ENCODE measurements at places on chromosomes 5 and 9. TPM values are rescaled to one million over a fixed set of nuclear protein-coding genes. Genes with fewer than 3 reads are reported as not detected.

DNA sequence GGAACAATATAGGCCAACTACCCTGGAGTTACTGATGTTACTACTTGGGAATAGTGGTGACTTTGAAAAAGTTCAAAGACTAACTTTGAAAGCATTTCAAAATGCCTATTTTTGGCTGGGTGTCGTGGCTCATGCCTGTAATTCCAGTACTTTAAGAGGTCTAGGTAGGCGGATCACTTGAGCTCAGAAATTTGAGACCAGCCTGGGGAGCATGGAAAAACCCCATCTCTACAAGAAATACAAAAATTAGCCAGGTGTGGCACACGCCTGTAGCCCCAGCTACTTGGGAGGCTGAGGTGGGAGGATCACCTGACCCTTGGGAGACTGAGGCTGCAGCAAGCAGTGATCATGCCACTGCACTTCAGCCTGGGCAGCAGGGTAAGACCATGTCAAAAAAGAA is 105.3 kb downstream of the ARRDC3 start:
- H3K36me3 ChIP-seq = no peaks in the 10 kb centered on the region
- H3K4me3 ChIP-seq = no peak overlapping the region
- peaks cover 34% of the 10 kb centered on the region for H3K4me1 ChIP-seq
- no peak overlapping the region for H3K27ac ChIP-seq
- no peaks in the 10 kb centered on the region for H3K27me3 ChIP-seq

DNA sequence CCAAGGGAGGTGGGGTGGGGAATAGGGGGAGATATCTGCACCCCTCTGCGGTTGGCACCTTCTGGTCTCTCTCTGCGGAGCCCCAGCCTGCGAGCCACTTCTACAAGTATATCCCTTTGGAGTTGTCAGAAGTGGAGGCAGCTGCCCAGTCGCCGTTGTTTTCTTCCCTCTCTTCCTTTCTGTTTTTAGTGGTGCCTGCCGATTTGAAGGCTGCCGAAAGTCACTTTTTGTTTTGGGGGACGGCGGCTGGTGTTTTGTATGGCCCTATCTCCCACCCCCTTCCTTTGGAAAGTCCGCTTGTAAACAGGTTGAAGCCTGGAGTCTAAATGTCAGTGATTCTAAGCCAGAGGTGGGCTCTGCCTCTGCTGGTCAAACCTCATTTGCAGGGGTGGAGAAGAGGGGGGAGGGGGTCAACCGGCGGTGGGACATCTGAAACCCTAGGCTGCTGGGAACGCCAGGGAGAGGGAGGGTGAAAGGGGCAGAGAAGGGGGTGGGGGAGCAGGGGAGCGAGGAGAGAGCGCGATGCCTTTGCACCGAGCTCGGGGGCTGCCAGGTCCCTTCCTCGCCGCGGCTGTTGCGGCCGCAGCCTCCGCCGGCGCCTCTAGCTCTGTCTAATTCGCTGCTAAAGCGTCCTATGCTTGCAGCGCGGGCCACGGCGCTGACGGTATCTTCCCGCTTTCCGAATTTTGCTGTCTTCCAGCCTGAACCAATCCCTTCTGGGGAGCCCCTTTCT is at the start of gene FGF10:
Gene FGF10 (minus strand): TSS at position 331 of the 733 bp plus-strand sequence. CDS start 738 bp downstream, outside the sequence.
- H3K4me3 ChIP-seq = peak within 1 kb of the TSS; percentile 57
- H3K36me3 ChIP-seq = no peaks in the 10 kb centered on the region
- DNase-seq = no peak
- peaks cover 21% of the 10 kb centered on the region for H3K4me1 ChIP-seq
- peak within 1 kb of the TSS; percentile 67 for H3K27ac ChIP-seq
- no peaks in the 10 kb centered on the region for H3K27me3 ChIP-seq

The C5orf58 gene
- total RNA-seq = 6.5 TPM

The PCDHB3 gene
- total RNA-seq = 1.1 TPM

- H3K27ac ChIP-seq = no peak overlapping the region
- H3K4me1 ChIP-seq = no peaks in the 10 kb centered on the region
- no peak overlapping the region for H3K4me3 ChIP-seq
- no peak for DNase-seq
- H3K27me3 ChIP-seq = no peaks in the 10 kb centered on the region
Observed at GRCh38 chr5:3424946-3425345, 170.7 kb upstream of the IRX1 start.

The PCDHAC1 gene
- 5.4 TPM for total RNA-seq

DNA sequence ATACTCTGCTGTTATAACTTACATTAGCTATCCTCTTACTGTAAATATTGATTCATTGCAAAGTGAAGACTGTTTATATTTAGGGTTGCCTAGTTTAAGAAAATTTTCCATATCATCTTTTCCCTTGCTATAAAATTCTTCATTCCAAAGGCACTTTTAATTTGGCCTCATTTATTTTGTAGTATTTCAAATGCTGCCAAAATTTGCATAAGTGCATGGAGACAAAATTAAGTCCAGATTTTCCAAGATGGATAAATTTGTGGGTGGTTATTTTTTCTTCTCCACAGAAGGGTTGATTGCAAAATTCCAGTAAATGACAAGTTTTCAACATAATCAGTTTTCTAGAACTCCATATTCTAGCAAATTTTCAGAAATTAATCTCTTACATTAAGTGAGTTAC is 141.5 kb upstream of the MTAP start:
- H3K27ac ChIP-seq = no peak overlapping the region
- no peaks in the 10 kb centered on the region for H3K27me3 ChIP-seq
- H3K36me3 ChIP-seq = no peaks in the 10 kb centered on the region
- no peak for DNase-seq

The C5 gene
- 3.8 TPM for total RNA-seq

The SCGB3A1 gene
- 1.9 TPM for total RNA-seq

DNA sequence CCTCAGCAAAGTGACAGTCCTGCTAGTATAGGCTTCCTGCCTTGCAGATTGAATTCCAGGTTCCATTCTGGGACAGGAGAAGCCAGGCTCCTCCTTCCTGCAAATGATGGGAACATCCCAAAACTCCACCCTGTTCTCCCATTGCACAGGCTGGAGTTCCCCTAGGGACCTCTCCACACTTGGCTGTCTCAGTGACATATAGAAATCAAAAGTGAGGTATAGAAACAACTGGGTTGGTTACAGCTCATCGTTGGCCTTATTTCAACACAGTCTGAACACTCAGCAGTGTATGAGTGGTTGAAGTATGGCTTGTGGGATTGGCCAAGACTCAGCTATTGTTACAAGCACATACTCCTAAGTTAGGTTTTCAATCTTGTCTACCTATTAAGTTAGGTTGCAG is 157.8 kb upstream of the FTMT start:
- H3K36me3 ChIP-seq = no peaks in the 10 kb centered on the region
- no peaks in the 10 kb centered on the region for H3K27me3 ChIP-seq
- H3K4me1 ChIP-seq = no peaks in the 10 kb centered on the region
- H3K27ac ChIP-seq = no peak overlapping the region

GRCh38 chr9:111035543-111036428 is 2.5 kb downstream of the LPAR1 start:
- peak overlapping the region; percentile 74 for H3K27ac ChIP-seq
- H3K4me1 ChIP-seq = peaks cover 29% of the 10 kb centered on the region
- DNase-seq = no peak
- no peaks in the 10 kb centered on the region for H3K36me3 ChIP-seq

The NADK2 gene
- total RNA-seq = 74.8 TPM

GRCh38 chr5:138760448-138761110 is 7.4 kb downstream of the CTNNA1 start:
- no peak for DNase-seq
- no peaks in the 10 kb centered on the region for H3K27me3 ChIP-seq
- H3K36me3 ChIP-seq = peaks cover 9% of the 10 kb centered on the region

GRCh38 chr5:52786949-52787599 is 642 bp upstream of the ITGA1 start:
- H3K27me3 ChIP-seq = no peaks in the 10 kb centered on the region
- no peaks in the 10 kb centered on the region for H3K36me3 ChIP-seq
- DNase-seq = no peak
- H3K4me1 ChIP-seq = peaks cover 26% of the 10 kb centered on the region

The GABRP gene
- not detected for total RNA-seq

All from esophagus muscularis mucosa (tissue), 4 donors.